Activated CD4-positive, alpha-beta T cell treated with anti-CD3 and anti-CD28 coated beads, Interleukin-2, amount 50 U/mL, for 4 hours (primary cell): ENCODE measurements at places on chromosomes 7 and 10.
A peak's percentile ranks its signal among the peaks of the same experiment; 100 is the strongest.

GRCh38 chr7:80443325-80443724 is 68.5 kb downstream of the GNAT3 start:
- DNase-seq = no peak

DNA sequence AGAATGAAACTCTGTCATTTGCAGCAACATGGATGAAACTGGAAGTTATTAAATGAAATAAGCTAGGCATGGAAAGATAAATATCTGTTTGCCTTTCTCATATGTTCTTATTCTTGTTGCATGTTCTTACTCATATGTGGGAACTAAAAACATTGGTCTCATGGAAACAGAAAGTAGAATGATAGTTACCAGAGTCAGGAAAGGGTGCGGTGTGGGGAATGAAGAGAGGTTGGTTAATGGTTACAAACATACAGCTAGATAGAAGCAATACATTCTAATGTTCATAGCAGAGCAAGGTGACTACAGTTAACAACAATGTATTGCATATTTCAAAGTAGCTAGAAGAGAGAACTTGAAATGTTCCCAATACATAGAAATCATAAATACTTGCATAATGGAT is 105.1 kb downstream of the FAM107B start:
- DNase-seq = no peak

DNA sequence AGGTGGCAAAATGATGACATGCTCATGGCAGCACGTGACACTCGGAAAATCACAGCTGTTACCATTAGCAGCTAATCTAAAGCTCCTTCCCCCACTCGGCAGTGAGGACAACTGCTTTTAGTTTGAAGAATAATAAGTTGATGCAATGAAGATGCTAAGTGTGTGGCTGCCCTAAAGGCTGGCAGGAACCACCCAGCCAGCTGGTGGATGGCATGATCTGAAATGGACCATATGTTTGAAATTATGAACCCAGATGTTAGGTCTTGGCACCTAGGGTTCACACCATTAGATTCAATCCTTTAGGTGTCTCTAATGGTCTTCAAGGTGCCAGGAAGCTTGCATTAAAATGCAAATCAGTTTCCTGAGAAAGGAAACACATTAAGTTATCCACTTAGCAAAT is 230.1 kb downstream of the WDR11 start:
- no peak for DNase-seq

GRCh38 chr7:57646901-57647246 is 196.9 kb downstream of the ZNF716 start:
- no peak for DNase-seq

GRCh38 chr10:101453791-101454718 is 100.1 kb downstream of the BTRC start:
- no peak for DNase-seq

GRCh38 chr10:42951486-42952251 is 125.2 kb upstream of the RET start:
- no peak for DNase-seq

- no peak for DNase-seq
Observed at GRCh38 chr7:36387435-36388231, 2.0 kb upstream of the ANLN start.

GRCh38 chr7:33922820-33923219 is 17.5 kb downstream of the BMPER start:
- DNase-seq = no peak

- no peak for DNase-seq
Observed at GRCh38 chr10:62027841-62028501, 126.5 kb downstream of the ARID5B start.

DNA sequence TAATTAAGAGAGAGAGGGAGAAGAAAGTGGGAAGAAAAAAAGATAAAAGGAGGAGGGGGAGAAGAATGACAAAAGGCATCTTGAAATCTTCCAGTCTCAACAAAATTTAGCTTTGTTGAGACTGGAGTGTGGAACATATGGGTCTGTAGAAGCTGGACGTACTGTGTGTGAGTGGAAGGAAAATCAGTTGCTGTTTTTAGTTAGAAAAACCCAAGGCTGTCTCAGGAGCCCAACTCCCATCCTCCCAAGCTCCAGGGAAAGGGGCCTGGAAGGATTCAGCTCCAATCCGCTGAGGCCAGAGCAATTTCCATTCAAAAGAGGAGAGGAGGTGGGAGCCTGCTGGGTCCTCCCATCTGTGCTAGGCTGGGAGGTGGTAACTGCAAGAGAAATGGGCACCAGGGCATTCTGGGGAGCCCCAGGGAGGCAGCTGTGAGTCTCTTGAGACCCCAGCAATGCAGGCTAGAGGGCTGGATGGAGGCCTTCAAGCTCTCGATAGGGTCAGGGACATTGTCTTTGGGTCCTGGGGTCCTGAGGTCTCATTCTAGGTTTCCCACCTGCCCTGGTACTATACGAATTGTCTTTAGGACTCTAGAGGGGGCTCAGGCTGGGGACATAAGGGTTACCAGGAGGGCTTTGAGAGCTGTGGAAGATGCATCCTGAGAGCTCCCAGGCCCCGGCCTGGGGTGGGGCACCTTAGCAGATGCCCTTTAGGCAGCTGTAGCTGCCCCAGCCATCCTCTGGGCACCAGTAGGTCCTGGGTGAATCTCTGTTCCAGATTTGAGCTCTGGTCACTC is 21.4 kb downstream of the ADCYAP1R1 start:
- no peak for DNase-seq

DNA sequence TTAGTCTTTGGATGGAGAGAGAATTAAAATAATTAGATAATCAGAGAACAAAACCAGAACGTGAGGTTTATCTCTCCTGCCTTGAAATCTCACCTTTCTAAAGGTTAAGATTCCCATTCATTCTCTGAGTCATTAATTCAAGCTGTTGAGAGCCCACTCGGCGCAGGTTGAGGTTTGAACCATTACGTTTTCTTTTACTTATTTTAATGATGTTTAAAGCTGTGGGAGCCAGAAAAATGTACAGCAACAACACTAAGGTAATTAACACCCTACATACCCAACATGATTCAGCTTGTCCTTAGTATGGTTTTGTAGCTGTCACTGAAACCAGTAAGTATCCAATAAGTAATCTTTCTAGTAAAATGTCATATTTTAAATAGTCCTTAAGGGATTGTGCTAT is 153.0 kb upstream of the ANK3 start:
- no peak for DNase-seq

DNA sequence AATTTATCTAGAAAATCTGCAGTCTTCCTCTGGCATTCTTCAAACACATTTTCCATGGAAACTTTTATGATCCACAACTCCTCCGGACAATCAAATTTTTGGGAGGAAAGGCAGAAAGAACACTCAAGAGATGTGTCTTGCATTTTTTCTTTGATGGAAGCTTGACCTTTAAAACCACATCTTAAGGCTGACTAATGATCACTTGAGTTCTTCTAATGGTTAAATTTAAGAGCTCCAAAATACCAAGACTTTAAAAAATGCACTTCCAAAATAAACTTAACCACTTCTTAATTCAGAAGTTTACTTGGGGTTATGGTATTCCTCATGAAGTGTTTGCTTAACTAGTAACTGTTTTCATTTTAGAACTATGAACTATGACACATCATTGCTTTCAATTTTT is 43.3 kb downstream of the ETV1 start:
- no peak for DNase-seq

GRCh38 chr10:35339942-35340341 is 3.6 kb downstream of the CCNY start:
- DNase-seq = no peak

GRCh38 chr7:130733931-130734814 is at the start of gene KLF14:
KLF14 (minus strand) TSS chr7:130734207; CDS start chr7:130734033, 174 bp downstream.
- DNase-seq = peak; percentile 26

- DNase-seq = no peak
Observed at GRCh38 chr7:24214670-24215069, 69.3 kb upstream of the NPY start.

- DNase-seq = no peak
Observed at GRCh38 chr10:3516234-3516922, 268.6 kb downstream of the KLF6 start.
